SK-N-DZ (cell line): ENCODE measurements at places on chromosomes 16 and 17.

- DNase-seq: no peak
These were observed 24.9 kb downstream of the ITGB3 start for GRCh38 chr17:47278561-47278960.

DNA sequence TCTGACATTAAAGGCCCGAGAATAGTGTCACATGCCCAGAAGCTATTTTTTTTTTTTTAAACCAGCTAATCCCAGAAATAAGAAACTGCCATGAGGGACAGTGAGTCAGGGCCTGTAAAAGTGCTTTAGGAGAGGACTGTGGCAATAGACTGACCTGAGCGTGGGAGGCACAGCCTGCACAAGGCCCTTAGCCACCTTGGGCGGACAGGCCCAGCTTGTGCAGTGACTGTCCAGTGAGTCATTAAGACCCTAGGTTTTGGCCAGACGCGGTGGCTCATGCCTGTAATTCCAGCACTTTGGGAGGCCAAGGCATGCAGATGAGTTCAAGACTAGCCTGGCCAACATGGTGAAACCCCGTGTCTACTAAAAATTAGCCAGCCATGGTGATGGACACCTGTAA lies 343.0 kb upstream of the ZFHX3 start:
- no peak for DNase-seq

GRCh38 chr16:59748531-59748930 lies 1014.4 kb upstream of the GOT2 start:
- no peak for DNase-seq

DNA sequence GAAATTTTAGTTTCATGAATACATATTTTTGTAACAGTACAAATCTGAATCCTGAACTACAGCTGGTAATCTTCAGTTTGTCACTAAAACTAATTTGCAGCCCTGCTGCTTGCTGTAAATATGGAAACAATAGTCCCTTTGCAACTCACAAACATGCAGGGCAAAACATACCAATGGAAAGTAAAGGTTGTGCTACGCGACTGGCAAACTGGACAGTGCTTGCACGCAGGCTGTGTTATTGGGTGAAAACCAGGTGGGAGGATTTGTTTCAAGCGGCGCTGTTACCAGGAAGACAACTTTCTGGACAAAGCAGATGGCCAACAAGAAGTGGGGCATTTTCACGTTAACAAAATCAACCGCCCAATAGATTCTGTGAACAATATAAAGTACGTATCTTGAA lies 93.5 kb downstream of the CDYL2 start:
- no peak for DNase-seq

DNA sequence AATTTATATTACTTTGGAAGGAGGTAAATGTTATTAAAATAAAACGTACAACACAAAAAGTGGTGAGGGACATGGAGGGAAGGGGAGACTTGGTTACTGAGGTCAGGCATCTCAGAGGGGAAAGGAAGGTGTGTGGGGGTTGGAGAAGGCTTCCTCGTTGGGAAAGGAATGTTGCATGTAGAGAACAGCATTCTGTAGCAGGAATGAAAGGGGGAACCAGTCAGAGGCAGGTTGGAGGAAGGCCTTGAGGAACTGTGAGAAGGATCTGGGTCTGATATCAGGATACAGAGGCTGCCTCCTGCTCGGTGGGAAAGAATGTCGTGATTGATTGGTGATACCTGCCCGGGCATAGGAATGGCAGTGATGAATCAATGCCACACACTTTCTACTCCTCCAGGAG lies 103.3 kb upstream of the ZFHX3 start:
- DNase-seq: no peak

GRCh38 chr16:80197741-80198201 lies 343.0 kb upstream of the DYNLRB2 start:
- DNase-seq: no peak

DNA sequence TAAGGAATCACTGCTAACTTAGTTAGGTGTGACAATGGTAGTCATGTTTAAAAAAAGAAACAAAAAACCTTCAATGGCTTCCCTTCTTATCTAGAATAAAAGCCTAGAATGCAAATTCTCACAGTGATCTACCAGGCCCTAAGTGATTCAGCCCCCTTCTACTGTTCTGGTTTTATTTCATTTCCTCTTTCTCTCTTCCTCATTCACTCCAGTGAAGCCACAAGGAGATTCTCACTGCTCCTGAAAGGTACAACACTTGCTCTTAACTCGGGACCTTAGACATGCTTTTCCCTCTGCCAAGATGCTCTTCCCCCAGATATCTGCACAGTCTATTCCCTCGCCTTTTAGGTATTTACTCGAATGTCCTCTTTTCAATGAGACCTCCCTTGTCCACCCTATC lies 3.7 kb downstream of the PIGS start:
- DNase-seq: no peak

- DNase-seq: no peak
These were observed 119.9 kb upstream of the IRX6 start for GRCh38 chr16:55204069-55204468.

GRCh38 chr16:65731833-65732232 lies 610.0 kb upstream of the CDH11 start:
- no peak for DNase-seq

- no peak for DNase-seq
These were observed 4.8 kb downstream of the ATP2A3 start for GRCh38 chr17:3959295-3959899.

GRCh38 chr16:4194661-4195060 lies 47.2 kb downstream of the SRL start:
- DNase-seq: no peak

GRCh38 chr17:40883031-40883430 lies 2.0 kb downstream of the KRT20 start:
- DNase-seq: no peak

DNA sequence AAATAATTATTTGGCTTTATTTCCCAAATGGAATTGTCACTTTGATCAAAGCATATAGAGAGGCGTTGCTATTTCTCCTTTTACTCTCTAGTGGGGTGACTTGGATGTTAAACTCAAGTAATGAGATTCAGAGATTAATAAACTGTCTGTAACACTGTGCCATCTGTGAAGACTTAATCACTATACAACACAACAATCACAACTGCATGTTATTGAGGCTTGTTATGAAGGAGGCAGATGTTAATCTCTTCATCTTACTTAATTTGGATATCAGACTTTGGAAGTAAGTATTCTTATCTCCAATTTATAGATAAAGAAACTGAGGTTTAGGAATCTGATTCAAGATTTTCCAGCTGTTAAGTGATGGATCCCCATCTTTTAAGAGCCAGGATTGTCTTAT lies 132.5 kb downstream of the CNTNAP4 start:
- no peak for DNase-seq

DNA sequence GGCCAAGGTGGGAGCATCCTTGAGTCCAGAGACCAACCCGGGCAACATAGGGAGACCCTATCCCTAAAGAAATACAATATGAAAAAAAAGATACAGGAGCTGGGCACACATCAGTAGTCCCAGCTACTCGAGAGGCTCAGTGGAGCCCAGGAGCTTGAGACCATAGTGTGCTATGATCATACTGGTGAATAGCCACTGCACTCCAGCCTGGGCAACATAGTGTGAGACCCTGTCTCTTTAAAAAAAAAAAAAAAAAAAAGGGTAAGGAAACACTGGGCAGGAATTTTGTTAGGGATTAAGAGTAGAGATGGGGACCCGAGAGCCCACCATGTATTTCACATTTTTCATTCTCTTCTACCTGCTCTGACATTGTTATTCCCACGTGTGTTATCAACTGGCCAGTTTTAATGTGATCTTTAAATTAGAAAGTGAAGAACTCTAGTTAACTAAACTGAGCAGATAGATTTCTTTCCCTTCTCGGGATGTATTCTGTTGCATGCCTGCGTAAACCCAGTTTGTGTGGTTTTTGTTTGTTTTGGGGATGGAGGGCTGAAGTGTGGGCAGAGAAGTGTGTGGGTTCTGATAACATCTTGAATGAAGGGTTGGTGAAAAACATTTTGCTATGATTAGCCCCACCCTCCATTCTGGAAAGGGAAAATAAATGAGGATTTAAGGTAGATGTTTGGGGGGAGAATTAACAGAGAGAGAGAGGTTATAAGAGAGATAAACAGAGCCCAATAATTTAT lies 17.2 kb upstream of the SNTB2 start:
- no peak for DNase-seq

DNA sequence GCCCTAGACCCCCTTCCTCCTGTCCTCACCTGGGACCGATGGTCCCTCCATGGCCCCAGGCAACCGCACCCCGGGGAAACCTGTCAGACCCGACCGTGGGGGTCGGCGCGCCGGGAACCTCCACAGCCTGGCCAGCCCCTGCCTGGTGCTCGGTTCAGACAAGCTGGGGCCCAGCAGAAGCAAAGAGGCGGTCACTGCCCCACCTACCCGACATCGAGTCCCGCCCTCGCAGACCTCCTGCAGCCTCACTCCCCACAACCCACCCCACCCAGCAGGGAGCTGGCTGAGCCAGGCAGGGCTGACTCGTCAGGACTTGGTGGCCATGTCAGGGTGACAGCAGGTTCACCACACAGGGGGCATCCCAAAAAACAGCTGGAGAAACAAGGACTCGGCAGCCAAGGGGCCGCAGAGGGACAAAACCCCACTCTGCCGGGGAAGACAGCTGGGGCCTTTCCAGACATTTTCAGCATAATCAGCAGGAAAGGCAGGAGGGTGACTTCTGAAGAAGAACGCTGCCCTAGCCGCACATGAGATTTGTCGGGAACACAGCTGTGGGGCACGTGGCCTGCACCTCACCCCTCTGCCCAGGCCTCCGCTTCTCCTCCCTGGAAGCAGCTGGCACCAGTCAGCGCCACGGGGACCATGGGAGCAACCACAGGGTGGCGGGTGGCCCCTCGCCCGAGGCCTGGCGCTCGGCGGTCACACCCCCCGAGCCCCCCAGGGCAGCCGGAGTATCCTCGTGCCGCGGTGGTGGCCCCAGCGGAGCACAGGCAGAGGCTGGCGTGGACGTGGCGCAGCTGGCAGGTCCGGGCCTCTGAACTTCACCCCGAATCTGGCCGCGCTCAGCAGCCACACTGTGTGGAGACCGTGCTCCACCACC lies 22.9 kb downstream of the GNPTG start:
- DNase-seq: no peak

- DNase-seq: no peak
These were observed 2.4 kb upstream of the PERCC1 start for GRCh38 chr16:1428511-1428910.

GRCh38 chr16:60635548-60635947 lies 1400.7 kb downstream of the CDH8 start:
- no peak for DNase-seq

DNA sequence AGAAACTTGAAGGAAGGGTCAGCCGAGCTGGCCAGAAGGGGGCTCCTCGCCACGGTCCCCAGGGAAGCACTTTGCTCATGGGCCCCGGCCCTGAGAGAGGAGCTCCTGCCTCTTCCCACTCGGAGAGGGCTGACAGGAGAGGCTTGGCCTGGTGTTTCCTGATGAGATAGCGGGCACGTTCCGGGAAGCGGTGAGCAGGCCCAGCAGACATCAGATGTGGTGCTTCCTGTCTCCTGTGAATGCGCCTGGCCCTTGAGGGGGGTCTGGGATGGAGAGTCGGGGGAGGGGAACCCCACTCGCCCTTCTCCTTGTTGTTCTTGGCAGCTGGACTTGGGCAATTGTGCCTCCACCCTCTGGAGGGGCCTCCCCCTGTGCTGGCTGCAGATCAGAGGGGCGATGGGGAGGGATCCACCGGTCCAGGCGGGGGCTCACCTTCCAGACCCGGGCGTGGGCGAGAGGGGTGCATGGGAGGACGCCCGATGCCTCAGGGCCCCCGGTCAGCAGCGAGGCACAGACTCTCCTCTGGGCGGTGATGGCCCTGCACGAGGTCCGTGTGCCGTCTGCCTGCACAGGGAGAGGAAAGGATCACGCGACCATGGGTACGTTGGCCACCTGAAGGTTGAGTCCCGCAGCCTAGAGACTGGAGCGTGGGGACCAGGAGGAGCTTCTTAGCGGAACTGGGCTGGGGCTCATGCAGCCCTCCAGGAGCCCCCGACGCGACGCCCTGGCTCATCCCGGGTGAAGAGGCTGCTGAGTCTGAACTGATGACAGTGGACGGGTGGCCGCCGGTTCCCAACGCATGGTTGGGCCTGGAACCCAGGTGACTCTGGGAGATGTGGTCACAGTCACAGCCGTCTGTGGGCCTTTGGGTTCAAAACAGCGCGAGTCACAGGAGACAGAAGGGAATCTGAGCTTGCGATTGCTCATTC lies 25.4 kb downstream of the METRNL start:
- no peak for DNase-seq

- DNase-seq: no peak
These were observed 12.9 kb downstream of the GPRC5B start for GRCh38 chr16:19871721-19872120.

DNA sequence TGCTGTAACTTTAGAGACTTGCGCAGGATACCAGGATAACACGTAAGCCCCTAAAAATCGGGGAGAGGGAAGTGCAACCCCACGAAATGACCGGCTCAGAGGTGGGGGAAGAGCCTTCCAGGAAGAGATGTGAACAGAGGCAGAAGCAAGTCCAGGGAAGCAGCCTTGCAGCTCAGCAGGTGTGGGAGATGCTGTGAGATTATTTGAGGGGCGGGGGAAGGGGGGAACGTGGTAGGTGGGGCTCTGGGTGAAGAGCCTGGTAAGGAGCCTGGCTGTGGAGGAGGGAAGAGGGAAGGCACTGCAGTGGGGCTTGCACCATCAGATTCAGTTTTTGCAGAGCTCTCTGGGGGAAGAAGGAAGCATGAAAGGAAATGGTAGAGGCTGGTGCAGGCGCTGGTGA lies 95.4 kb upstream of the CACNG5 start:
- no peak for DNase-seq

DNA sequence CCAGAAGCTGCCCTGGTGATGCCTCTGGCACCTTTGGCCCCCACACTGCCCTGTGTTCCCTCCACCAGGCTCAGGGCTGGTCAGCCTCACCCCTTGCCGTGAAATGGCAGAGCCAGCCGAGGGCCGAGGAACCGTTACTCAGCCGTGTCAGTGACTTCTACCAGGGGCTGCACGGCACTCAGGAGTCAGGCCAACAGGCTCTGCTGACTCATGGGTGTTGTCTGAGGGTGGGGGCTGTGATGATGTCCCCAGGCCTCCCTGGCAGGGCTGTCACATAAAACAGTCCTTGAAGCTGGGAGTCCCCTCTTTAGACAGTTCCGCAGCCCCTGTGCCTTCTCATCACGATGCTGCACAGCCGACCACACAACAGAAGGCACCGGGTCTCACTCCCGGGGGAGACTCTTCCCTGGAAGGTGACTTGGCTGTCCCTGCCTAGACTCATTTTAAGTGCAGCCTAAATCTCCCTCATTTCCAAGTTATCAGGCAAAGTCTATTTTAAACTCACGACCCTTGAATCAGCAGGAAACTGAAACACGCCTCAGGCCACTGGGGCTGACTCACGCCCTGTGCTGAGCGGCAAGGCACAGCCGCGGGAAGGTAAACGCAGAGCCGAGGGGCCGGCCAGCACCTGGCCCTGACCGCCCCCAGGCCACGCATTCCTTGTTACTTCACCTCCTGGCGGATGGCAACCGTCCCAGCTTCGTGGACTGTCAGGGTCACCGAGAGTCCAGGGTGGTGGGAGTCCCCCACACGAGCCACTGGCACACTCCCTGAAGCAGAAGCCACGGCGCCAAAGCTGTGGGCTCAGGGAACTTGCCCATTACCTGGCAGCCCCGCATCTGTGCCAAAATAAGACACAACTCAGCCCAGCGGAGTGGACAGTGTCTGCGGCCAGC lies 102.6 kb downstream of the ZNF778 start:
- no peak for DNase-seq
